ENCODE measurements at places on chromosomes 11 and 22. TPM values are rescaled to one million over a fixed set of nuclear protein-coding genes. Genes with fewer than 3 reads are reported as not detected.

MMP1 gene
- 3.1 TPM for total RNA-seq

TBX1 gene
- 0.32 TPM for total RNA-seq

MS4A3 gene
- total RNA-seq: not detected

MMP27 gene
- not detected for total RNA-seq

DUSP8 gene
- total RNA-seq: 0.09 TPM

LRRC75B gene
- 4.9 TPM for total RNA-seq

OR6Q1 gene
- not detected for total RNA-seq

GLB1L3 gene
- total RNA-seq: not detected

PTPN5 gene
- not detected for total RNA-seq

TTLL12 gene
- 11.5 TPM for total RNA-seq

PIWIL4 gene
- total RNA-seq: 5.1 TPM

GGTLC3 gene
- not detected for total RNA-seq

MRGPRF gene
- 28.7 TPM for total RNA-seq

MYBPC3 gene
- total RNA-seq: not detected

APOL4 gene
- 8.7 TPM for total RNA-seq

POTEH gene
- total RNA-seq: not detected

KRTAP5-10 gene
- not detected for total RNA-seq

PEX26 gene
- total RNA-seq: 8.7 TPM

ARHGAP32 gene
- 15.5 TPM for total RNA-seq

Measured in bronchial smooth muscle cell (primary cell).